ENCODE measurements at places on chromosomes 12 and 14.

DNA sequence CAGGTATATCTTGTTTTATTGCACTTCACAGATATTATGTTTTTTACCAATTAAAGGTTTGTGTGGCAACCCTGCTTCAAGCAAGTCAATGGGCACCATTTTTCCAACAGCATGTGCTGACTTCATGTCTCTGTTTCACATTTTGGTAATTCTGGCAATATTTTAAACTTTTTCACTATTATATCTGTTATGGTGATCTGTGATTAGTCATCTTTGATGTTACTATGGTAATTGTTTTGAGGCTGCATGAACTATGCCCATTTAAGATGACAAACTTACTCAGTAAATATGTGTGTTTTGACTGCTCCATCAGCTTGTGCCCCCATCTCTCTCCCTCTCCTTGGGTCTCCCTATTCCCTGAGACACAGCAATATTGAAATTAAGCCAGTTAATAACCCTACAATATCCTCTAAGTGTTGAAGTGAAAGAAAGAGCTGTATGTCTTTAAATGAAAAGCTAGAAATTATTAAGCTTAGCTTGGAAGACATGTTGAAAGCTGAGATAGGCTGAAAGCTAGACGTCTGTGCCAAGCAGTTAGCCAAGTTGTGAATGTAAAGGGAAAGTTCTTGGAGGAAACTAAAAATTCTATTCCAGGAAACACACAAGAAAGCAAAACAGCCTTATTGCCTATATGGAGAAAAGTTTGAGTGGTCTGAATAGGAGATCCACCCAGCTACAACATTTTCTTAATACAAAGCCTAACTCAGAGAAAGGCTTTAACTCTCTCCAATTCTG is 365.1 kb downstream of the ATP23 start:
- DNase-seq: no peak

DNA sequence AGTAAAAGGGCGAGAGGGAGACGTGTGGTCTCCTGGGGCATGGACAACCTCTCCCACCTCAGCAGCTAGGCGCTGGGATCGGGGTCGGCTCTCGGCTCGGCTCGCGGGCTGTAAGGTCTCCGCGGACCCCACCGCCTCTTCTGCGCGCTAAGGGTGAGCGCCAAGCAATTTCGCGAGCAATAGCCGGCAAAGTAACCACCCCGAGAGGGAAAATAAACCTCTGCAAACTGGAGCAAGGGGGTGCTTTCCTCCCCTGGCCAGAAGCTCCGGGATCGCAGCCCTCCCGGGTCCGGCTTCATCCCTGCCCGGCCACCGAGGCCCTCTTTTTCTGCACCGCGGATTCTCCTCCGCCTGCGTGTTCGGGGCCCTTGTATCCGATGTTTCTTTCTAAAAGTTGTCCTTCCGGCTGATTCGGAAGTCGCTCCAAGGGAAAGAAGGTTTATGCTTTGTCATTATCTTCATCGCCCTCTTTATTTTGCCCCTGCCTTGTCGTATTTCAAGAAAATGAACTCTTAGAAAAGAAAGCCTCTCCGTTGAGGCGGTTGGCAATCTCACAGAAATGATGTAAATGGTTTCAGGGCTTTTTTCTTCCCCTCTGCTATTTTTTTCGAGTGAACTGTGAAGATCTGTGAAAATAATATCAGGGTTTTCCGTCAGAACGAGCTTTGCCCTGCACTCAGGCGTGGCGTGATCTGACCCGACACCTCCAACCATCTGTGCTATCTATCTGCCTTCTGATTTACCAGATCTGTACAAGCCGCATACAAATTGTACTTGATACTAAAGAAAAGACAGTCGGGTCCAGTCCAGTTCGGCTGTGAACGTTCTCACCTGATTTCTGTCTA is 1.7 kb upstream of the SIX6 start:
- no peak for DNase-seq

DNA sequence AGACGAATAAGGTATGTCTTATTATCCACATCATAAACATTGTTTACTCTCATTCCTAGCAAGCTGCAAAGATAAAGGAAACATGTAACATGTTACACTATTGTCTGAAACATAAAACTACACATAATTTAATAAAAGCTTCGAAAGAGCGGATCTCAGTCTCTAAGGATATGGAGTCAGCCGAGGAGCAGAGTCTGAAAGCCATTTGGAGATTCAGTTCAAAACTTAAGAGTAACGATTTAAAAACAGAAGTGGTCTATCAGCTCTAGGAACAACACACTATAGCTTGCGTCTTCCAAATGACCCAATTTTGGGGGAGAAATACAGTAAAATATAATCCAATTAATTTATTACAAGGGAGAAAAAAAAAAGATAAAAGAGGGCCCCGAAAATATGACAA is 775 bp downstream of the NEMF start:
- DNase-seq: peak; percentile 47

- no peak for DNase-seq
Observed at GRCh38 chr14:105839425-105840265, 313.3 kb downstream of the TMEM121 start.

GRCh38 chr12:117680312-117680711 is 288.5 kb downstream of the KSR2 start:
- DNase-seq: no peak

- no peak for DNase-seq
Observed at GRCh38 chr12:25001311-25001710, 52.4 kb upstream of the BCAT1 start.

GRCh38 chr12:101076921-101077320 is 133.1 kb downstream of the SLC5A8 start:
- no peak for DNase-seq

DNA sequence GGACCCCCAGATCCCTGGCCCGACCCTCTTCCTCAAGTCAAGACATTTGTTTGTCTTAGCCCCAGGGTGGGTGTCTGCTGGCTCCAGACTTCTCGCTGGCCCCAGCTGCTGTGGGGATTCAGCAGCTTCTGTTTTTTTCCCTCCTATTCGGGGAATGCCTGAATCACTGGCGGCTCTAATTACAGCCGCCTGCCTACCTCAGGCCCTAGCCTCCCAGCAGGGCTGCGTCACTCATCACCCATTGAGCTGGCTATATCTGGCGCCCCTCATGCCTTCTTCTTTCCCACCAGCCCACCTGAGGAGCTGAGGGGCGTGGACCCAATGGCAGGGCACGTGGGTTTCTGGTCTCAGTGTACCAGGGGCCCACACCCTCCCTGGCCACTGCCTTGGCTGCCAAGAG is 10.1 kb downstream of the KRT80 start:
- peak; percentile 57 for DNase-seq

DNA sequence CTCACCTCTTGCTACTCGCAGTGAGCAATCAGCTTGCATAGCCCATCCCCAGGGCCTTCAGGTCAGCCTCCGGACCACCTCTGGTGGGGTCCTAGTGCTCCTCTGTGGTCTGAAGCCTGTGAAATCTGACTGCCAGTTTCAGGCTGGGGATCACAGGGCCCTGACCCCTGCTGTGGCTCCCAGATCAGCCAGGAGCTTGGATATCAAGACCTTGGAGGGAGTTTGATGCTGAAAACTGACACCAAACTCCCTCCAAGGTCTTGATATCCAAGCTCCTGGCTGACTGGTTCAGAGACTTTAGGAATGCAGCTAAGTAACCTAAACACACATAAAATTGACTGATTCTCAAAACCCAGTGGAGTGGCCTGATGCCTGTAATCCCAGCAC is 19.8 kb upstream of the DHRS4 start:
- no peak for DNase-seq

- no peak for DNase-seq
Observed at GRCh38 chr12:52724384-52724783, 21.1 kb upstream of the KRT77 start.

- no peak for DNase-seq
Observed at GRCh38 chr12:96548384-96548783, 59.0 kb downstream of the CFAP54 start.

DNA sequence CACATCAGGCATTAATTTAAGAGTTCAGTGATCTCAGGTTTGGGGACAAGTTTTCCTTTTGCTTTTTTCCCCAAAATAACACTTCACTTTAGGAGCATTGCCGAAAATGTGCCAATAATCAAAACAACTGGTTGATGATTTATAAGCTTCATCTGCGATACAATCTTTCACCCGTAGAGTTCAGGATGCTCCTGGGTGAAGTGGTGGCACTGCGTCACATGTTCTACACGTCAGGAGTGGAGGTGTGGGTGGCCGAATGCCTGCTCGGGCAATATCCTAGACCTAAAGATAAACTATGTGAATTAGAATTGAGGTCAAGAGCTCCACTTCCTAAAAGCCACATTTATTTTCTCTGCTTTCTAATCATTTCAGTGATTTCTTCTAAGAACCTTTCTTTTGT is 70.9 kb upstream of the DICER1 start:
- DNase-seq: no peak

DNA sequence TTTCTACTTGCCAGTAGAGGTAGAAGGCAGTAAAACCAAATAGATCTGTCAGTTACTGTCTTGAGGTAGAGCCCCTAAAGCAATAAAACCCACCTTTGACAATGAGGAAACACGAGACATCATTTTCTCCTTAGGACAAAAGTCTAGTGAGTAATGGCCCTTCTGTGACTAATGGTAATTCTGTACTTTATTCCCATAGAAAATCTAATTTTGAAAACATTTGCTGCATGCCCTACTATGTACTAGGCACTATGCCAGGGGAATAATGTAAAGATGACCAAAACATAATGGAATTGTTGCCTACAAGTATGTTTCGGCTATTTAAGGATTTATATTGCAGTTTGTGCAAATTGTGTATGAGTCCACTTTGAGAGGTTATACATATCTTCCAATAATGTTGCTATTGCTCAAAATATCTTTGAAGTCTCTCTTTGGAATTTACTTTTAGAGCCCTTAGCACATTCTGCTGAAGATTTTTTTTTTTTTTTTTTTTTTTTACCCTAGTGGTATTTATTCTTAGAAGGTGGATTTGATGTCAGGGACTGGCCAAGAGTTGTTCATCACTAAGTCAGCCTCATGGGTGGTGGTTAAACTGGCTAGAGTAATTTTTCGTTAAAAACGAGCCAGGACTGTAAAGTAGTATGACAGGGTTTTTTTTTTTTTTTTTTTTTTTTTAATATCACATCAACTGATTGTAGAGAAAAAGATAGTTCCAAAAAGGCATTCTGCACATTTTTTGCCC is 109.7 kb downstream of the CRADD start:
- peak; percentile 42 for DNase-seq

DNA sequence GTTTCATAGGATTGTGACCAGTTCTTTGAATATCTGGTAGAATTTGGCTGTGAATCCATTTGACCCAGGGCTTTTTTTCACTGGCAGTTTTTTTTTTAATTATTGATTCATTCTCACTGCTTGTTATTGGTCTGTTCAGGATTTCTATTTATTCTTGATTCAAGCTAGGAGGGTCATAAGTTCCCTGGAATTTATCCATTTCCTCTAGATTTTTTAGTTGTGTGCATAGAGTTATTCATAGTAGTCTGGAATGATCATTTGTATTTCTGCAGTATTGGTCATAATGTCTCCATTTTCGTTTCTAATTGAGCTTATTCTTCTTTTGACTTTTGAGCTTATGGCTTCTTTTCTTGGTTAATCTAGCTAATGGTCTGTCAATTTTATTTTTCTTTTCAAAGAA is 291.6 kb downstream of the AKAP6 start:
- DNase-seq: no peak

GRCh38 chr12:98803468-98804209 is 158.5 kb downstream of the APAF1 start:
- DNase-seq: no peak

DNA sequence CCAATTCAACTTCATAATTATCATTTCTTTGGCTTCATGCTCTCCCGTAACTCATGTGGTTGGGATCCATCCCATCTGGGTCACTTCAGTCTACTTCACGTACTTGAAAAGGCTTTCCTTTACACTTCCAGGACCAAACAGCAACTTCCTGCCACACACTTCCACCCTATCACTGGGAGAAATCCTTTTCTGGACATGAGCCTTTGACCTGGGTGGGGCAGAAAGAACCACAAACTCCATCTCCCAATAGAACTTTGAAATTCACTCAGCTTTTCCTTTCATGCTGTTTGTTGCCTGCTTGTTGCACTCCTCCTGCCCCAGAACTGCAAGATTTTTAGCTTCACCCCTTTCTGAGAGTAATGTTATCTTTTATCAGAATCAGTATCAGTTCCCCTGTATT is 18.4 kb upstream of the GALNT16 start:
- DNase-seq: no peak

GRCh38 chr14:44736326-44736725 is 225.4 kb downstream of the KLHL28 start:
- DNase-seq: no peak

GRCh38 chr12:5560265-5560664 is 128.4 kb downstream of the NTF3 start:
- DNase-seq: no peak

GRCh38 chr12:60501124-60501729 is 905.4 kb downstream of the SLC16A7 start:
- peak; percentile 32 for DNase-seq

GRCh38 chr12:113945174-113946173 is 20.7 kb downstream of the RBM19 start:
- no peak for DNase-seq

GRCh38 chr12:124640056-124640455 is 72.6 kb upstream of the NCOR2 start:
- peak; percentile 40 for DNase-seq

- DNase-seq: no peak
Observed at GRCh38 chr14:99447739-99448138, 32.9 kb downstream of the SETD3 start.

DNA sequence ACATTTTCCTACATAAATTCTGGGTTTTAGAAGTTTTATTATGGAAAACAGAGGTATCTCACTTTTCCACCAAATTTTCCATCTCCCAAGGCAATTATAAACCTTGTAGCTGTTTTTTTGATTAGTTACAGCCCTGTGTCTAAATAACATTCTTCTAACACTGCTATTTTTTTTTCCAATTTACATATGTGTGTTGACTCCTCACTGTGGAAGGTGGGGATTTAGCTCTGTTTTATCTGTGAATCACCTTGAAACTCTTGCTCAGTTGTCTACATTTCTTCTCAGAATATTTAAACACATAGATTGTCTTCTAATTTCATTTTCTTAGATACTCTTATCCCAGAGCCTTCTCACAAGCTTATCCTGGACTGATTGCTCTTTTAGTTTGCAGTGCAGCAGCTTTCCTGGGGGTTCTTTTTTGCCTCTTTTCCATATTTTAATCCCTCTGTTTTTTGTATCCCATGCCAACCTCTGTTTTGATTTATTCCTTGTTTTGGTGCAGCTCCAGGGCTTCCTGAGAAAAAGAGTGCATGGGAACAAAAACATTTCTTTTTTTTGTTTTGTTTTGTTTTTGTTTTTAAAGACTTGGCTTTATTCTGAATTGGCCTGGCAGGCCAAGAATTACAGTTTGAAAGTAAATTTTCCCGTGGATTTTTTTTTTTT is 36.7 kb downstream of the TBC1D15 start:
- no peak for DNase-seq

DNA sequence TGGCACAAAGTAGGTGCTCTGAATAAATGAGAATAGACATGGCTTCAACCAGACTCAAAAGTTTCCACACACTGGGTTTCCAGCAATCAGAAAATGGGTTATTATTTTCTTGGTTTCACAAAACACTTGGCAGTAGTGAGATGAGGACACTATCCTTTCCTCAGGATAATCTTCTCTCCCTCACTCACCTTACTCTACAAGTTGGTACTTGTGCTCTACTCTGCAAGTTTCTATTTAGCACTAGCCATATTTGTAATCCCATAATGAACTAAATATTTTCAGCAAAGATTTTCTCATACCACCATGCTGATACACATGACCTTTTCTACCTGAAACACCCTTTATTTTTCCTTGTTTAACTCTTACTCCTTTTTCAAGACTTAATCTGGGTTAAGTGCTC is 137.7 kb downstream of the FOXA1 start:
- DNase-seq: no peak

GRCh38 chr14:75125617-75126016 is 1.2 kb downstream of the NEK9 start:
- DNase-seq: peak; percentile 75
